ENCODE measurements at places on chromosomes 5 and 9. TPM values are rescaled to one million over a fixed set of nuclear protein-coding genes. Genes with fewer than 3 reads are reported as not detected.

DNA sequence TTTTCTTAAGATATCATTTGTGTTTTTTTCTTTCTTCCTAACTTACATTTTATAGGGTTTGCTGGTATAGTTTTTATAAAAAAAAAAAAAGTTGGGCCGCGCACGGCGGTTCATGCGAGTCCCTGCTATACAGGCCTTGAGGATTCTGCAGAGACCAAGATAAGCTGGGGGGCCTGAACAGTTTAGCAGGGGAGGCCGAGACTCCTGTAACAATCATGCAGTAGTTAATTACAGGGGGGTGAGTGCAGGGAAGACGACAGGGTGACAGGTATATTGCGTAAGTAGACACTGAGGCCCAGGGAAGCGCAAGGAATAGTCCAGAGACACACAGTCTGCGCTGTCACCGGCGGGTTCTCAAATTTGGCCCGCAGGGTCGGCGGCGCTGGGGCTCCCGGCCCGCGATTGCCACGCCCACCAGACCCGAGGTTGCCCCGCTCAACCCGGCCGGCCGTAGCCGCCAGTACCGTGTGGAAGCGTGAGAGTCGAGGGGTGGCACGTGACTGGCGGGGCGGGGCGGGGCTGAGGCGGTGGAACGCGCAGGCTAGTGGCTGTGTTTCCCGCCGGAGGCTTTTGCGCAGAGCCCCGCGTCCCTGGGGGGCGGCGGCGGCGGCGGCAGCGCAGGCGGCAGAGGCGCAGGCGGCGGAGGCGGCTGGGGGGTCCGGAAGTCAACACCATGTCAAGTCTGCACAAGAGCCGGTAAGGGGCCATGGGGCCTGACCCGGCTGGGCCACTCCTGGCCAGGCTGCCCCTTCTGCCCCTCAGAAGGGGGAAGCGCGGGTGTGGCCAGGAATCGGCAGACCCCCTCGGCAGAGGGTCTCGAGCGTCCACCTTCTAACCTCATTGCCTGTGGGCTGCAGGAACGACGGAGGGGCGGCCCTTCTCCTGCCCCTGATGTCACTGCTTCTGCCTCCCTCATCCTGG, at the start of gene TBC1D13:
Gene TBC1D13, plus strand, starts transcription at position 573 of the 921 bp plus-strand sequence. Its CDS starts 101 bp downstream, at position 674.
- DNase-seq = peak; percentile 94
- peak within 1 kb of the TSS; percentile 94 for H3K4me3 ChIP-seq
- H3K36me3 ChIP-seq = no peaks in the 10 kb centered on the region
- H3K27ac ChIP-seq = peak within 1 kb of the TSS; percentile 90
- peaks cover 6% of the 10 kb centered on the region for H3K4me1 ChIP-seq
- H3K27me3 ChIP-seq = no peaks in the 10 kb centered on the region

DNA sequence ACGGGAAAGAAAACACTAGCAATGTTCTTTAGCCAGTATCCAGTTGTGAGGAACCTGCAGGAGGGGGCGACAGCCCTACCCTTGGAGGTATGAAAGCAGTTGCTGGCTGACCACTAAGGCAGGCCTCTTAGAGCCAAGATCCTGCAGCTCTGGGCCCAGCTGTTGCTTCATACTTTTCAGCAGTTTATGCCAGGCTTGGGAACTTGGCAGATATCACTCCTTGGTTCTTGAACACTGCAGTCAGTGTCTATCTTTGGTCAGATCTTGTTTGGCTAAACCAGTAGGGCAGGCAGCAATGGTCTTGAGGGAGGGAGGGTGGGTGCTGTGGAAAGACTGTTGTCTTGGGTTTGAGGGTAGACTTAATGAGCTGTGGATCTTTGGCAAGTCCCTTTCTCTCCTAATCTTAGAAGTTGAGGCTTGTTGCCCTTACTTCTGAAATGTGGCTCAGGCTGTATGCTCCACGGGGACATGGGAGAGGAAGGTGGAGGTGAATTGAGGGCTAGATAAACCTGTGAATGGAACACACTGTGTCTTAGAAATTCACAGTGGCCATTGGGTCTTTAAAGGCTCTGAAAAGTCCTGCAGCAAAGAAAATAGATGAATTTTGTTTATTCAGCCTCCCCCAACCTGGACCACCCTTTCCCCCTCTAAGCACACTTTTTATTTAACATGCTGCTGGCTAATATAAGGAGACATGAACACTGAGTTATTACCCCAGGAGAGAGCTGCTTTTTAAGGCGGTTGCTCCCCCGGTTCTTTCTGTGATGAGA, 37.5 kb downstream of the ZNF618 start:
- no peaks in the 10 kb centered on the region for H3K4me1 ChIP-seq
- H3K27me3 ChIP-seq = no peaks in the 10 kb centered on the region
- no peak overlapping the region for H3K27ac ChIP-seq
- DNase-seq = no peak
- H3K4me3 ChIP-seq = no peak overlapping the region

DNA sequence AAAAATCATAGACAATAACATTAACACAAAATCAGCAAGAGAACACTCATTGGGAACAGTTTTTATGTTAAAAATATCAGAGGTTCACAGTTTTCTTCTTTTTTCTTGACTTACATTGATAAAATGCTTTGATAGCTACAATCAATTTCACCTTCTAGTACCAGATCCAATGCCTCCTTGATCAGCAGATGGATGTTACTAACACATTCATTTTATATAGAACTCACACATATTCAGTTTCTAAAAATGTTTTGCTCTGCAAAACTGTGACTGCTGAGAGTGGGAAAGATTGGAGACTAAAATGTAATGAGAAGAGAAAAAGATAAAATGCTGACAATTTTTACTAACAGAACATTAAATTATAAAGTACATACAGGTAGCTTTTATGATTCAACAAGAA, 143.1 kb downstream of the TTC39B start:
- no peak overlapping the region for H3K27ac ChIP-seq
- H3K27me3 ChIP-seq = no peaks in the 10 kb centered on the region
- H3K4me1 ChIP-seq = no peaks in the 10 kb centered on the region
- no peaks in the 10 kb centered on the region for H3K36me3 ChIP-seq
- no peak overlapping the region for H3K4me3 ChIP-seq
- DNase-seq = no peak

NUTM2F gene
- total RNA-seq = not detected

SLC35D2 gene
- 81.0 TPM for total RNA-seq

SFXN1 gene
- 104 TPM for total RNA-seq

PCA3 gene
- total RNA-seq = not detected

DNA sequence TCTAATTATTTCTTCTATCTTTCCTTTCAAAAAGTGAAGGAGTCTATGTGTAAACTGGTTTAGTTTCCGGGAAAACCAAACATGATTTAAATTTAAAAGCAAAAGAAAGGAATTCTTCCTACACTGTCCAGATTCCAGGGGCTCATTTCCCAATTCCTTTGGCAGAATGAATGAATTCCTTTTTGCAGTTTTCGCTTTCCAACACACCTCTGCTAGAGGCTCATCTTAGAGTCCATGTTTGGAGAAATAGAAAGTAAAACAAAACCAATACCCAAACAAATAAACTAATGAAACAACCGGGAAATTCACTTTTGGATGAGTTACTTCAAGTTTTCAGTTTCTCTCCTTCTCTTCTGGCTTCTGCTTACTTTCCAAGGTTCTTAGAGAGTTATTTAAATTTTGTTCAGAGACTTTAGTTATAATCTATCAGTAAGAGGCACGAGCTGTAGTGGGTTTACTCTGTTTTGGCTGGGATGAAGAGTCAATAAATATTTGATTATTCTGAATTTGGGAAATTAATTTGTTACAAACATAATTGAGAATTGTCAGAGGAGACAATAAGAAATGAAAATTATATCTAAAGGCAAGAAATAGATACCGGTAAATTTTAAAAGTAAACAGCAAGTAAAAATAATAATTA, 365.0 kb upstream of the CDH9 start:
- no peaks in the 10 kb centered on the region for H3K36me3 ChIP-seq
- no peaks in the 10 kb centered on the region for H3K27me3 ChIP-seq
- no peaks in the 10 kb centered on the region for H3K4me1 ChIP-seq
- DNase-seq = no peak
- H3K27ac ChIP-seq = no peak overlapping the region

All from Caco-2 (cell line).